ENCODE measurements at places on chromosomes 5 and 9.

- no peak for DNase-seq
Observed at GRCh38 chr5:68367287-68367686, 151.7 kb downstream of the PIK3R1 start.

DNA sequence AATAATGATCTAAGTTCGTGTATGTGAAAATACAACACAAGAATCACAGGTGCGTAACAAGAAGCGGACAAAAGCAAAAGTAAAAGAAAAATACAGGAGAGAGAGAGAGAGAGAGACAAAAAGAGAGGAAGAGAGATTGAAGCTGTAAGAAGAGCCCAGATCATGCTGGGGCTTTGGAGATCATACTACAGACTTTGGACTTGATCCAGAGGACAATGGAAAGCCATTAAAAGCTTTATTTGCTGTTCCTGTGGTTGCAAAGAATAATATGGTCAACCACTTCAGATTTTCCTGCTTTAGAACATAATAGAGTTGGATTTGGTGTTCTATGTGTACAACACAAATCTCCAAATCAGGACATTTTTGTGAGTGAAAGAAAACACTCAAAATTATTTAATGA lies 561.4 kb downstream of the CAAP1 start:
- no peak for DNase-seq

DNA sequence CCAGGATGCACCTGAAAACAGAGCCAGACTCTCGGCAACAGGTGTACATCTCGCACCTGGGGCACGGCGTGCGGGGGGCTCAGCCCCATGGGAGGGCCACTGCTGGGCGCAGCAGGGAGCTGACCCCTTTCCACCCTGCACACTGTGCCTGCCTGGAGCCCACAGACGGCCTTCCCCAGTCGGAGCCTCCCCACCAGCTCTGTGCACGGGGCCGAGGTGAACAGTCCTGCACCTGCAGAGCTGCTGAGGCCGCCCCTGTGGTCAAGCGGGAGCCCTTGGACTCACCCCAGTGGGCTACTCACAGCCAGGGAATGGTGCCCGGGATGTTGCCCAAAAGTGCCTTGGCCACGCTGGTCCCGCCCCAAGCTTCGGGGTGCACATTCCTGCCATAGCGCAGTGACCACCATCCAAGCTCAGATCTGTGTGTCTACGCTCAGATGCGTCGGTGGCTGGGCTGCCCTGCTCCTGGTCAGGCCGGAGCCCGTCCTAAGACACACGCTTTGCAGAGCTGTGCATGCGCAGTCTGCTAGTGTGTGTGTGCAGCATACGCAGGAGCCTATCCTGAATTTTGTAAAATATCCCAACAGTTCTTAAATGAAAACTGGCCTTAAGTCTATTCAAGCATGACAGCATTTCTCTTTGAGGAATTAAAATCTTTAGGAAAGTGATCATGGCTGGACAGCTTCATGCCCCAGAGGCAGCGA lies 8.4 kb upstream of the EXOC3 start:
- no peak for DNase-seq

- no peak for DNase-seq
Observed at GRCh38 chr5:119055294-119055693, 15.6 kb upstream of the DMXL1 start.

DNA sequence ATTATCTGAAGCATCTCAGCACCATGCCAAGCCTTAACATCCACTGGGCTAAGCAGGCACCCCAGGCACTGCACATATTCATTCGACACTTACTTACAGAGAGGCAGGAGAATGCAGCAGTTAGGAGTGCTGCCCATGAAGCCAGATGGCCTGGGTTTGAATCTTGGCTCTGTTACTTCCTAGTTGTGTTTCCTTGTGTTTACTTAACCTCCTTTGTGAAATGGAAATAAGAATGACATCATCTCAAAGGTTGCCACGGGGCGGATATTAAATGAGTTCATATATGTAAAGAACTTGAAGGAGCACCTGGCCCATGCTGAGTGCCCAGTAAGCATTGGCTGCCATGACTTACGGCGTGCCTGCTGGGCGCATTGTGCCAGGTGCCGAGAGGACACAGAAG lies 565.2 kb downstream of the CDK5RAP2 start:
- no peak for DNase-seq

GRCh38 chr9:17551023-17551422 lies 27.8 kb upstream of the SH3GL2 start:
- no peak for DNase-seq

DNA sequence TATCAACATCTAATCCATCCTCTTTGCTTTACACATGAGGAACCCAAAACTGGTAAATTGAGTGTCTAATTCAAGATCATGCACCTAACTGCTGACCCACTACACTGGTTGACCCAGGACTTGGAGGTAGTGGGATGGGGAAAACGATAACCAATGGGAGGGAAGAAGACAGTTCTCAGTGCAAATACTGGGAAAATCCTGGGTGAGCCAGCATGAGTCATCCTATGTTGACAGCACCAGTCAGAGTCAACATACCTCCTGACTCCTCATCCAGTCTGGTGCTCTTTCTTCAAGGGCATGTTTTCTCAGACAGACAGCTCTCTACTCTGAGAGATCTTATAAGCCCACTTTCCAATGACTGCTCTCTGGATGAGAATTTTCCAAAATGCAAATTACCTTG lies 232.8 kb upstream of the PTGER4 start:
- no peak for DNase-seq

DNA sequence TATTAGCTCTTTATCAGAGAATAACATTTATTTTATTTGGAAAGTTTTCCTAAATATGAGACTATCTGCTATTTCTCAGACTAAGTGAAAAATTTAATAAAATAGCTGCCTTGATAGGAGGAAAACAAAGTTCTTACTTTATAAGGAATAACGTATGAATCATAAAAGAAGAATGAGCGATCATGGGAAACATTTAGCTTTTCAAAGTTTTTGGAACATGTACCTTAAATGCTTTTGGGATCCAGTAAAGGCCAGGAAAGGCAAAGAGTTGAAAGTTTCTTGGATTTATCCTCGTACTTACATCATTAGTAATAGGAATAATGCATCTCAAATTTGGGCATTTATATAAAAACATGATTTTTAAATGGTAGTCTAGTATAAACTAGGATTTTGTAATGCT lies 19.4 kb downstream of the OGN start:
- no peak for DNase-seq

- DNase-seq, result no peak
Observed at GRCh38 chr5:174767670-174768069, 43.3 kb downstream of the MSX2 start.

DNA sequence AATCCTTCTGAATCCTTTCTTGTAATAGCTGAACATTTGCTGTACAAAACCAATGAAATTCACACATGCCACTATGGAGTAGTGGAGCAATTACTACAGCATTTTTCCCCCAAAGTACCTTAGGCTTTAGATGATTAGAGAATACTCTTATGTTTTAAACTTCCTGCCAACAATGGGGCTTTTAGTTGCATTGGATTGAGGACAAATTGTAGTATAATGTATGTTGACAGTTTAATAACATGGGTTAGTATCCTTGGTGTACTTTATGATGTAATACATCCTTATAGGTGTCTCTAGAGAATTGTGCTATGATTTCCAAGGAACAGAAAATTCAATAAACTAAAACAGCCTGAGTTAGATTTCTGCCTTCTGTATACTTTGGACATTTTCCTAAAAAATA lies 422.7 kb upstream of the GRAMD2B start:
- no peak for DNase-seq

- no peak for DNase-seq
Observed at GRCh38 chr5:6749026-6749716, 35.9 kb downstream of the TENT4A start.

GRCh38 chr5:169861934-169862333 lies 118.4 kb downstream of the INSYN2B start:
- DNase-seq, result no peak

- DNase-seq, result no peak
Observed at GRCh38 chr9:93951655-93952118, 3.5 kb downstream of the BARX1 start.

- DNase-seq, result no peak
Observed at GRCh38 chr5:68000805-68001204, 214.8 kb upstream of the PIK3R1 start.

DNA sequence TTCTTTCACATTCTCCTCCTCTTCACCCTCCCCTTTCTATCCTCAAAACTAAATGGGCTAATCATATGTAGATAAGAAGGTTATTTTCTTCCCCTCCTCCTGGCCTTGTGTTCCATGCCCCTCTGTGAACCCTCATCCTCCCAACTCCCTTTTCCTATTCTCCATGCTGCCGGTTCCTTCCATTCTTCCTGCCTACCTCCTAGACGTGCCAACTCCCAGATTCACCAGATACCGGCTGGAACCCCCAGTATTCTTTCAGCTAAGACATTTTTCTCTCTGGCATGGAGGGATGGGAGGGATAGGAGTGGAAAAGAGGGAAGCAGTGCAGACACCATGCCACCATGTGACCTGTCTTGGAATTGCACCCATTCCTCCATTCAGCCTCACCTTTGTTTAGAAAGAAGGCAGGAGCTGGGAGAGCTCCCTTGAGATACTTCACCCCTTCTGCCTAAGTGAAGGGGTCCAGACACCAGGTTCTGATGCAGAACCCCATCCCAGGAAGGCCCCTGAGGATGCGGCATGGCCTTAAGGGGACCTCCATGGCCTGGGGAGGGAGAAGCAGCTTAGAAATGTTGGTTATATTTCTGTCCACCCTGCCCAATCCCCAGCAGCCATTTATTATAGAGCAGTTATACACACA lies 4.8 kb downstream of the DNAJB5 start:
- no peak for DNase-seq

DNA sequence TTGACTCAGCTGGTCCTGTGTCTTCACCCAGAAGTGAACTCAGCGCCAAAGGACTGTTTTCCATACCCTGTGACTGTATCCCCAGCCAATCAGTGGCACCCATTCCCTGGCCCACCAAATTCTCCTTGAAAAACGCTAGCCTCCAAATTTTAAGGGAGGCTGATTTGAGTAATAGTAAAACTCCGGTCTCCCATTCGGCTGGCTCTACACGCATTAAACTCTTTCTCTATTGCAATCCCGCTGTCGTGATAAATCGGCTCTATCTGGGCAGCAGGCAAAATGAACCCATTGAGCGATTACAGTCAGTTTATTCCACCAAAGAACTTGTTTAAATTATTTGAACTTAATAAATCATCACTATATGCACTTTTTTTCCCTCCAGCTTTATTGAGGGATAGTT lies 55.9 kb upstream of the PPP1R26 start:
- no peak for DNase-seq
